ENCODE measurements at places on chromosomes 12 and 14.

DNA sequence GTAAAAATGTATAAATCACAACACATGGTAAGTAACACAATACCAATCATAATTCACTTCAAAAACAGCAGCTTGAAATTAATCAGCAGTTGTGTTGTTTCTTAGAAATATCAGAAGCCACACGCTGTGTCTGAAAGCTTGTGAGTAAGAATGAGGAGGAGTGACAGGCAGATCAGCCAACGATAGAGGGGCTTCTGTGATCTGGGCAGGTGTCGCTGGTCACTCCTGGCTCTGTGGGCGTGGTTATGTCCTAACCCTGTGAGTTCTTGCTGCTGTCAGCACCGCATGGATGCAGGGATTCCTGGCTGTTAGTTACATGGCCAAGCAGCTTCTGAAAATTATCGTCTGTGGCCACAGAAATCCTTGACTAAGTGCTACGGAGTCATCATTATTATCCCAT is 123.4 kb downstream of the SLC25A47 start:
- DNase-seq, result no peak

GRCh38 chr14:69535230-69535848 is 39.3 kb downstream of the CCDC177 start:
- no peak for DNase-seq

- no peak for DNase-seq
These were observed 717.5 kb downstream of the RERGL start for GRCh38 chr12:17372508-17372907.

DNA sequence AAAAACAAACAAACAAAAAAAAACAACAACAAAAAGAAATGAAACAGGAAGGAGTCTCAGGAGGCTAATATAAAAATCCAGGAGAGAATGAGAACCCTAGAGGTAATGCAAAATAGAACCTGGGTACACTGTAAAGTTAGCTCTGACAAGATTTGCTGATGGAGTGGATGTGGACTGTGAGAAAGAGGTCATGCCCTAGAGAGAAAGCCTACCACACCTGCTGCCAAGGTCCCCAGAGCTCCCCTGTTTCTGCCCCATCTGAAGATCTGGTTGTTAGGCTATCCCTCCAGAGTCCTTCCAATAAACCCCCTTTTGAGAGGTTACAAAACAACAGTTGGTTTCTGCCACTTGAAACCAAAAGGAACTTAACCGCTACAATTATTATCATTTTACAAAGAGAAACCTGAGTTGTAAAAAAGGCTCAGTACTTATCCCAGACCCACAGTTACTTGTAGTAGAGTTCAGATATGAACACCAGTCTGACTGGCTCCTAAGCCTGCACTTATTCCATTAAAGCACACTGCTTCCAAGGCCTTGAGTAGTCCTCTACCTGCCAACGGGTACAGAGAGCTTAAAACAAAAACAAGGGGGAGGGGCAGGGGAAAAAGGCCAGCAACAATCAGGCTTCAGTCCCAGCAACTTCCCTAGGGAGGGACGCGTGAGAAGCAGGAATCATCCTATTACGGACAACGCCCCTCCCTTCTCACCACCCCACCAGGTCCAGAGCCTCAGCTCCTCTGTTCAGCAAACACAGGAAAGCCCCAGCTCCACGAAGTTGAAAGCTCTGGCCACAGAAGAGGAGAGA is 27.7 kb downstream of the PPP1R13B start:
- DNase-seq, result no peak

GRCh38 chr12:25959071-25959961 is 834 bp downstream of the RASSF8 start:
- DNase-seq, result no peak

DNA sequence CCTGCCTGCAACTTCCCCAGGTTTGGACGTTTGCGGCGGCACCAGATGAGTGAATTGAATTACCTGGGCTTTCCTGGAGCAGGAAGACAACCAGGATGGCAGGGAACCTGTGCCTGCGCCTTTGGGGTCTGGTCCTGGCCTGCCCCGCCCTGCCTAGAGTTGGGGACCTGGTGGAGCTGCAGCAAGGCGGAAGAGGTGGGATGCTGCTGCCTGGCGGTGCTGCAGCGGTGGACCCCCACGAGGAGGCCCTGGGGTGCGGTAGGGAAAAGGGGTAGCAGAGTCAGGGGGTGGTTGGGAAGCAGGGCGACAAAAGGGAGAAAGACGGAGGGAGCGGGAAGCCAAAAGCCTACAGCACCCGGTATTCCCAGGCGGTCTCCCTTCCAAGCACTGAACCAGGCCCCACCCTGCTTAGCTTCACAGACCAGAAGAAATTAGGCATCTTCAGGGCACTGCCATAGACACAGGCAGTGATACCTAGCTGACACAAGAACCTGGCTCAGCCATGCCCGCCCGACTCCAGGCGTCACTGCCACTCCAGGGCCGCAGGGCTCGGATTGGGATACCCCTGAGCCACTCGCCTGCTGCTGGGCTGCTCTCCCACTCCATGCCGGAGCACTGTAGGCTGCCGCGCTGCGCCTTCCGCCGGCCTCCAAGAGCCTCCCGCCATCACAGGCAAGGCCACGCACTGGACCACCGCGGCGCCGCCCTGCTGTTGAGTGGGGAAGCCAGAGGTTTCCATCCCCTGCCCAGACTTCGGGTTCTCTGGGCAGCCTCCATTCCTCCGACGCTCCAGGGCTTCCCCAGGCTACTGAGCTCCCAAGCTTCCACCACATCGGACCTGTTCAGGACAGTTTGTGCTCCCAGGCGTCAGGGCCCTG is 155.2 kb upstream of the ALG10B start:
- no peak for DNase-seq

- DNase-seq, result no peak
These were observed 70.8 kb downstream of the SCN8A start for GRCh38 chr12:51661836-51662235.

Measured in activated naive CD4-positive, alpha-beta T cell (primary cell).